ENCODE measurements at places on chromosomes 7 and 10.

- DNase-seq, result no peak
Observed at GRCh38 chr7:55150709-55151451, 132.1 kb downstream of the EGFR start.

- no peak for DNase-seq
Observed at GRCh38 chr10:19762026-19762425, 54.2 kb upstream of the PLXDC2 start.

- DNase-seq, result no peak
Observed at GRCh38 chr10:78902815-78903214, 166.0 kb upstream of the ZMIZ1 start.

DNA sequence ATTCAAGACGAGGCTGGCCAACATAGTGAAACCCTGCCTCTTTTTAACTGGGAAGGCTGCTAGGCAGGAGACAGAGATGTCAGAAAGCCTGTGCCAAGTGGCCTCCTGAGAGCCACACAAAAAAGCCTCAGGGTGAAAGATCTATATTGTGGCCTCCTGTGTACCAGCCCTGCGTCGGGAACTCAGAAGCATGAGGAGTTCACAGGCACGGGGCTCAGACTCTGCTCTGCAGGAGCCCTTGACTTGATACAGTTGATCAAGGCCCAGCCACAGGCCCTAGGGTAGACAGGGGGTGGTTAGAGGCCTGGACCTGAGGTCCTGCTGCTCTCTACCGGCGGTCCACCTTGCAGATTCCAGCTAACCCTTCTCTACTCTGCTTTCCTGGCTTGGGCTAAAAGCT, 30.2 kb downstream of the FAM241B start:
- no peak for DNase-seq

DNA sequence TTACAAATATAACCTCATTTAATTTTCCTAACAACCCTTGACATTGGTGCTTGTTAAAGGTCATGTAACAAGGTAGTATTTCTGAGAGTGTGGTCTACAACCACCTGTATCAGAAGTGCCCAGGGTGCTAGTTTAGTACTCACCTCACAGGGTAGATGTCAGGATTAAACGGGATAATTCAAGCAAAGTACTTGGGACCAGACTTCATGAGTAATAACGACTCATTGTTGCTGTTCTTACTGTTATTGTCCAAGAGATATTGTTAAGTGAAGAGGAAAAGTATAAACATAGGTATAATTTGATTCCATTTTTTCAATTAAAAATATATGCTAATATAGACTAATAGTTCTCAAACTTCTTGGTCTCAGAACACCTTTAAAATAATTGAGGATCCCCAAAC, 179.3 kb downstream of the WNT2 start:
- DNase-seq, result no peak

DNA sequence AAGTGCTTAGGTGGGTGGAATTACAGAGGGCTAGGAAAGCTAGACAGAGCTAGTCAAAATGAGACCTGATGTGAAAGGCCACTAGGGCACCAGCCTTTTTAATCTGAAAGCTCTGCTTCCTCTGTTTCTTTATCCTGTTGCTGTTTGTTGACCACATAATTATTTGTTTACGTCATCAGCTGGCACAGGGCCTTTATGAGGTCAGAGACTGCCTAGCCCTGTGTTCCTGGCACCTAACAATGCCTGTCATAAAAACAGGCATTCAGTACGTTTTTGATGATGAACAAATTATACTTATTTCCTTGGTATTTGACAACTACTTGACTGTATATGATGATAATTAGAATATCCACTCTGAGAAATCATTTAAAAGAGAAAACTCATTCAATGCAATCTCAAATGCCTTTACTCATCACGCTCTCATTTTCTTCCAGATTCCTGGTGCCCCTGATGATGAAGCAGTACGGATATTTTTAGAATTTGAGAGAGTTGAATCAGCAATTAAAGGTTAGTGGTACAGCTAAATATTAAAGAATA, 26.0 kb downstream of the RBM17 start:
- DNase-seq, result no peak

GRCh38 chr7:133934262-133934976, 192.7 kb upstream of the LRGUK start:
- no peak for DNase-seq

- peak; percentile 49 for DNase-seq
Observed at GRCh38 chr7:6636741-6637543, at the start of gene ZNF316. ZNF316 (plus strand) TSS chr7:6637318; CDS start chr7:6642410, 5,092 bp downstream.

- no peak for DNase-seq
Observed at GRCh38 chr10:55495555-55495954, 694.5 kb upstream of the PCDH15 start.

GRCh38 chr7:99155211-99155610, 11.3 kb upstream of the SMURF1 start:
- no peak for DNase-seq

DNA sequence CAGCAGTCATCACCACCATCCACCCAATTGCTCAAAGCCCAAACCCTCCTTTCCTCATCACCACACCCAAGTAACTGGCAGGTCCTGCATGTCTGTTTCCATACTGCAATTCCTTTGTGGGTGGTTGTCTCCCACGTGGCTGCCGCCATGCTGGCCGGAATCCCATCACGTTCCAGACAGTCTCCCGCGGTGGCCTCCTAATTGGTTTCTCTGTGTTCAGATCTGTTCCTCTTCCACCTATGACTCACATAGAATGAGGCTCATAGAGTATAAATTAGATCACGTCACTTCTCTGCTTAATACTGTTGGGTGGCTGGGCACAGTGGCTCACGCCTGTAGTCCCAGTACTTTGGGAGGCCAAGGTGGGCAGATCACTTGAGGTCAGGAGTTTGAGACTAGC, 813.0 kb downstream of the TYW1 start:
- no peak for DNase-seq

DNA sequence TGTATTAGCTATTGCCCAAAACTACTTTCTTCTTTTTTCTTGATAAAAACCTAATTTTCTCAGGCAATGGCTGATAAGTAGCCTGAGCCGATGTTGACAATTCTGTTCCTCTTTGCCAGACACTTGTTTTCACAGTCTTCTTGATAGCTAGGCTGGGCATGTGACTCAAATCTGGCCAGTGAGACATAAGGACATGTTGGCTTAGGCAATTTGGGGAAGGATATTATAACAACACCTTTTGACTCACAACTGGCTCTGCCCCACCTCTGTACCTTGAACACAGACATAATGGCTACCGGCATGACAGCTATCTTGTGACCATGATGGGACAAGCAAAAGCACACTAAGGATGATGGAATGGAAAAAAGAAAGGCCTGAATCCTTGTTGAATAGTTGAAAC, 72.9 kb upstream of the GPR22 start:
- no peak for DNase-seq

- DNase-seq, result no peak
Observed at GRCh38 chr7:49376817-49377375, 396.5 kb upstream of the VWC2 start.

GRCh38 chr7:72441791-72442190, 29.7 kb upstream of the CALN1 start:
- no peak for DNase-seq

- no peak for DNase-seq
Observed at GRCh38 chr10:34547291-34547690, 267.8 kb downstream of the PARD3 start.
